Cardiac septum (tissue), 1 donor: ENCODE measurements at places on chromosomes 6 and 20.

- no peak for DNase-seq
Observed at GRCh38 chr6:36933102-36933501, 21.4 kb upstream of the PI16 start.

DNA sequence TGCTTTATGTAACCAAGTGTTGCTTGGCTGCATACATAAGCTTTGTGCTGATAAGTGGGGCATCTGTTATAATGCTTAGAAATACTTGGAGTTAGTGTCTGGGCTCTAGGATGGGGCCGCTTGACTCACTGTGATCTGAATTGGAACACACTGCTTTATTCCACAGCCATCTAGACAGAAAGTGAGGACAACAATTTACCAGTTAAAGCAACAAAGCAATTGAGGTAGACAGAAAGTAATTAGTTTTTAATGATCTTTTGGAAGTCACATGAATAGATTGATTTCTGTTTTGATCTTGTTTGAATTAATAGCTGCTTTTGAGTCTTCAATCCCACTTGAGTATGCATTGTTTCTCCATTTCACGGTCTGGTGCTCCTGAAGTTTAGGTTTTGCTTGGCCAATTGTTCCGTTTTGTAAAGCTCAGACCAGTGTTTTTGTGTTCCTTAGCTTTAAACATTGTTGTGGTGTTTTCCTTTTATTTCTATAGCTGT lies 157.5 kb downstream of the TRMT11 start:
- DNase-seq, result no peak

DNA sequence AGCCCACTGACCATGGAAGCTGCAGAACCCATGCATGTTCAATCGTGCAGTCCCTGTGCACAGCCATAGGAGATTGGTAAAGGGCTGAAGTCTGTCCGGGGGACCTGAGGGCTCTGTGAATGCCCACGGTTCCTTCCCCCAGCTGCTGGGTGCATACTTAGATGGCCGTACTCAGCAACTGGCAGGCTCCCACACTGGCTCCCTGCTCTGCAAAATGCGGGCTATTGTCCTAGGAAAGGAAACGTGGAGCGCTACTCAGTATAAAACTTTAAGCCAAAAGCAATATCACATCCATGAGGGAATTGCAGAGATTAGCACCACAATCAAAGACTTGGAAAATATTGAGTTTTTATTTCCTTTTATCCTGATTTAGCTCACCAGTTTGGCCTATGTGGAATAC lies 202.0 kb downstream of the WDR27 start:
- no peak for DNase-seq

DNA sequence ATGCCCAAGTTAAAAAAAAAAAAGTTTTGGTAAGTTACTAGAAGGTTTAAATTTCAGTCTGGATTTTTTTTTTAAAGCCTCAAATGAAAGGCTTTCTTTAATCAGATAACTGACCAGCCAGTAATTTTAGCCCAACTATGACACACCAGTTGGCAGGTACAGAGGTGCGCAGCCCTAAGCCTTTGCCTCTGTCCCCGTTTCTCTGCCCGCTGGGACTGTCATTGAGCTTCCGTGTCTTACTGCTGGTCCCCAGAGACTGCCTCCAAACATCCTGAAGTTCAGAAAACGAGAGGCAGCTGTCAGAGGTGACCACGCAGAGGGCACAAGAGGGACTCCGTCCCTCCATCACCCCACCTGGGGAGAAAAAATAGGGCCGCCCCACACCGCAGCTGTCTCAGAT lies 118.2 kb downstream of the RPS12 start:
- DNase-seq, result no peak

- no peak for DNase-seq
Observed at GRCh38 chr20:63978319-63979228, 868 bp downstream of the SAMD10 start.

- DNase-seq, result no peak
Observed at GRCh38 chr6:41343641-41344187, 8.3 kb downstream of the NCR2 start.

DNA sequence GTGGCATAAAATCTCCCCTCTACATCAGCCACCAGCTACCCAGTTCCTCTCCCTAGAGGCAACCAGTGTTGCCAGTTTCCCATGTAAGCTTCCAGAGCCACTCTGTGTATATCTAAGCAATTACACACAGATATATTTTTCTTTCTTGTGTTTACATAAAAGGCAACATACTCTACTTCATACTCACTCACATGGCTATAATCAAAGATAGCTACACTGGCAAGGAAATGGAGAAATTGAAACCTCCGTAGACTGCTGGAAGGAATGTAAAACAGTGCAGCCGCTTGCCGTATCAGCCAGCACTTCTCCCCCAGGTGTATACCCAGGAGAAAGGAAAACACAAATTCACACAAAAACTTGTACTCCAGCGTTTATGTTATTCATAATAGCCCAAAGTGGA lies 38.5 kb upstream of the NELFCD start:
- no peak for DNase-seq

- DNase-seq, result no peak
Observed at GRCh38 chr6:157263881-157264397, 59.4 kb downstream of the TMEM242 start.

DNA sequence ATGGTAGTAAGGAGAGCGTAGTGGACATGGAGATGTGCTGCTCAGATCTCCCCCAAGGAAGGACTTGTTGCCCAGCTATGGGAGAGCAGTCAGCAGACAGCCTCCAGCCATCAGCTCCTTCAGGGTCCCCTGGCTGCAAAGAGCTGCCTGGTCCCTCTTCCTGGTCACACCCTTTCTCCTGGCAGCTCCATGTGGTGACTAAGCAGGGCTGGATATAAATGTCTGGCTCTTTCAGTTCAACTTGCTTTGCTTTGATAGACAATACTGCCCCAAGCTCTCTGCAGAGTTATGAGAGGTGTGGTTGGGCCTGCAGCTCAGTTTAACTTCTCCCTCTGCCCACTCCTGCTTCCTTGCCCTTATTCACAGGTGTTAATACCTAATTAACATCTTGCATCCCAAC lies 64.1 kb upstream of the DDR1 start:
- DNase-seq, result no peak

DNA sequence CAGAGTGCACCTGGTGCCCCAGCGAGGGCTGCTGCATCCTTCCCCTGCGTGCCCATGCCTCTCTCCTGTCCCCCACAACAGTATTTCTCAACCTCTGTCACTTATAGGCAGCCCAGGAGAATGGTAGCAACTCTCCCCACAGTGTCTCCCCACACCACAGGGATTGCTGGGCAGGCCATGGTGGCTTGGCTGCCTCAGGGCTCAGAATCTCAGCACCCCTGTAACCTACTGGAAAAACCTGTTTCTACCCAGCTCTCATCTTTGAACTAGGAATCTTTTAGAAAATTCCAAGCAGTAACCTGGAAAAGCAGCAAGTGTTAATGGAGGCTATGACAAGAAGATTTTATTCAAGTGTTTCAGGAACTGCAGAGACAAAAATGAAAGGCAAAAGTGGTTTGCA lies 38.0 kb downstream of the CD164 start:
- DNase-seq, result no peak

DNA sequence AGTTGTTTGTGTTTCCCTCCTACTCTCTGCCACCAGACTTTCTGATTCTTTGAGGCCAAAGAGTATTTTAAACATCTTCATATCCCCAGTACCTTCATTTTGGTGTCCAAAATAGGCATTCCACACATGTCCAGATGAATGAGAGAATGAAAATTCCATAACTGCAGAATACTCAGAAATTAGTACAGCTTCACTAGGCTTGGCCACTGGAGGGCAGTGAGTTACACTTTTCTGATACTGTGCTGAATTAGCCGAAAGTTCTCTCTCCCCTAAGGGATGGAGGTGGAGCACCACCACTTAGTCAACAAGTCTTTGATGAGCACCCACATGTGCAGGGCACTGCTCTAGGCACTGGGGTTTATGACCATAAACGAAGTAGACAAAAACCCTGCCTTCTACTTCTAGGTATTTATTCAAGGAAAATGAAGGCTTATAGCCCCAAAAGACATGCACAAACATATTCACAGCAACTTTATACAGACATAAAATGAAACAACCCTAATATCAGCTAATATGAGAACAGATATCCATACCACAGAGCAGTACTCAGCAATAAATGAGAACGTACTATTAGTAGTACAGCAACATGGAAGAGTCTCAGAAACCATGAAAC lies 46.1 kb upstream of the TMEM217 start:
- no peak for DNase-seq

GRCh38 chr20:50680105-50680960 lies 11.0 kb downstream of the RIPOR3 start:
- no peak for DNase-seq

DNA sequence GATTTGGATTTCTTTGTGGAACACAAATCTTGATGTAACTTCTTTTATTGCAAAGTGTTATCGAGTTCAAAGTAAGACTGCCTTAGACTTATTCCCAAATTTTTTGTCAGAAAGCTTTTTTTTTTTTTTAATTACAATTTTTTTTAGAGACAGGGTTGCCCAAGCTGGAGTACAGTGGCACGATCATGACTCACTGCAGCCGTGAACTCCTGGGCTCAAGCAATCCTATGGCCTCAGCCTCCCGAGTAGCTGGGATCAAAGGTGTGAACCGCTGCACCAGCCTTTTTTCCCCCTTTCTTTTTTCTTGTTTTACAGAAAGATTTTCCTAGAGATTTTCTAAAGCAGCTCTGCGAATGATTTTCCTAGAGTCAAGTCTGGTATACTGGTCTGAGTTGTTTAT lies 2.8 kb downstream of the RIOK1 start:
- no peak for DNase-seq

DNA sequence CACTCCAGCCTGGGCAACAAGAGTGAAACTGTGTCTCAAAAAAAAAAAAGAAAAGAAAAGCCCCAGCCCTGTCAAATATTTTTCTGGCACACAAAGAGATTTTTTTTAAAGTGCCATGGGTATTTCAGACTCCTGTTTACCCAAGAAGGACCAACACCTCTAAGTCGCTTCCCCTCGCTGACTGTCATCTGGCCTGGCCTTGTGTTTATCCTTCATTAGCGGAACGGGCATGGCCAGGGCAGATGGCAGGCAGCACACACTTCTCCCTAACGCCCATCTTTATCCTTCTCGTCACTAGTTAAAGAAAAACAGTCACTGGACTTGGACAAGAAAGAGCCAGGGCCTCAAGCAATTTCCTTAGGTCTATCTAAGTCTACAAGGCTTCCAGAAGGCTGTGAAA lies 7.3 kb upstream of the CBFA2T2 start:
- DNase-seq, result no peak

GRCh38 chr6:42030585-42031506 lies 19.5 kb upstream of the TAF8 start:
- DNase-seq, result no peak

GRCh38 chr20:35055445-35056276 lies 36.9 kb downstream of the TRPC4AP start:
- DNase-seq, result no peak

GRCh38 chr6:79543886-79544285 lies 6.7 kb upstream of the LCA5 start:
- DNase-seq, result no peak

- no peak for DNase-seq
Observed at GRCh38 chr20:24970754-24971153, 21.7 kb downstream of the CST7 start.

GRCh38 chr6:130749402-130749801 lies 77.8 kb upstream of the SMLR1 start:
- no peak for DNase-seq

- peak; percentile 79 for DNase-seq
Observed at GRCh38 chr6:155100087-155100486, 105.0 kb downstream of the TIAM2 start.

DNA sequence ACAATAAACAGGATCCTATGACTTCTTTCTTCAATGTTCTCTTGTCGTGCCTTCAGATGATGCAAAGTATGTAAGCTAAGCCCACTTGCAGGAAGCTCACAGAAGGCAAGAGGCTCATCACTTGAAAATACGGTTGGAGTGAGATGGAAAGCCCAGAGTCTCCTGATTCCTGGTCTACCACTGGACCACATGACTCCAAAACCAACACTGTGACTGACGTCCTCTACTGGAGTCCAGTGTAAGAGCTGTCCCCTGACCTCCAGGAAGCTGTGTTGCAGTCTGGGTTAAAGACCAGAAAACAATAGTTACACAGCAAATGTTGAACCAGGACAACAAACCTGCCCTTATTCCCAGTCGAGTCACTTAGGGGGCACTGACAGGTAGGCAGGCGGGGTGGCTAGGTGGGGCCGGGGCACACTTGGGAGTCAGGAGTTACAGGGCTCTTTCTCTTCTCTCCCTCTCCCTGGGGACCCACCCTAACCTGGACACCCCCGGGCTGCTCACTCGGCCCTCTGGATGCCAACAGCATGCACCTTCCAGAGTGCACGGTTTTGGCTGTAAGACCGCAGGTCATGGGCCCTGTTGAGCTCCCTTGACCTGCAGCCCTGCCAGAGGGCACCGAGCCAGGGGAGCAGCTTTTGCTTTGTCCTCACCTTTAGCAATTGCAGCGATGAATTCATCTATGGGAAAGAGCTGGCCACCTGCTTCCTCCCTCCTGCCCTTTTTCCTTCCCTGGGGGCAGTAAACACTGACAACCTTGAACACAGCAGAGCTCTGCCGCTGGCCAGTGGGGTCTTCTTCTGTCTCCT lies 7.4 kb downstream of the PCK1 start:
- DNase-seq, result no peak

- no peak for DNase-seq
Observed at GRCh38 chr6:25882051-25882496, 8.0 kb upstream of the SLC17A3 start.

DNA sequence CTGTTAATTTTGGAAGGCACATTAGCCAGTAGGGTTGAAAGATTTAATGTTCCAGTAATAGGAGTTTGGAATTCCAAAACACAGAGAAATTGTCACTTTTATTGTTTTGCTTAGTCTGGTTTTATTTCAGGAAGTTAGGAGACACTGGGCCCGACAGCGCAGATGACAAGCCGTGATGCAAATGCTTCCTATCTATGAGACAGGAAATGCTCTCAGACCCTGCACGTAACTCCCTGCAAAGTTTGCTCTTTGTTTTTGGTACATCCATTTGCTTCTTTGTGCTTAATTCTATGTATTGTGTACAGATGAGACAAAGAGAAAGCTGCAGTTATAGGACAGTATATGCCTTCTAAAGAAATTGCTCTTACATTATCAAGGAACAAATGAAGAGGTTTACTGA lies 201.6 kb upstream of the SGK1 start:
- no peak for DNase-seq

- no peak for DNase-seq
Observed at GRCh38 chr6:268394-268935, 23.8 kb upstream of the DUSP22 start.

GRCh38 chr6:6365242-6365641 lies 44.8 kb upstream of the F13A1 start:
- no peak for DNase-seq

- DNase-seq, result no peak
Observed at GRCh38 chr6:27592481-27593199, 119.7 kb upstream of the ZNF184 start.

DNA sequence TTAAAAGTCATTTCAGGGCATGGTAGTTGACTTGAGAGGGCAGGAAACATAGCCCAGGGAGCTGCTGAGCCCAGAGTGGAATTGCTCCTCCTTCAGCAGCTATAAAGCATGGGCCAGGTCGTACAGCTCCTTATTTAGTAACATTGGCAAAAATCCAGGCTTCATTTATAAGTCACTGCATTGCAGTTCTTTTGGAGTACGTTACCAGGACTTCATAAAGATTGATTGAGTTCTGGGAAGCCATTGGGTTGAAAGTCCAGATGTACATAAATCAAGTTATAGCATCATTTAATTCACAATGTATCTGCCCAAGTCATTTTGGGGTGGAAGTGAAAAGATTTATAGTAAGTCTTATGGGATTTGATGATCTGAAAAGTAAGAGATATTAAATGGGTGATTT lies 53.0 kb upstream of the ANKEF1 start:
- no peak for DNase-seq
